ENCODE measurements at places on chromosomes 7 and 10.

DNA sequence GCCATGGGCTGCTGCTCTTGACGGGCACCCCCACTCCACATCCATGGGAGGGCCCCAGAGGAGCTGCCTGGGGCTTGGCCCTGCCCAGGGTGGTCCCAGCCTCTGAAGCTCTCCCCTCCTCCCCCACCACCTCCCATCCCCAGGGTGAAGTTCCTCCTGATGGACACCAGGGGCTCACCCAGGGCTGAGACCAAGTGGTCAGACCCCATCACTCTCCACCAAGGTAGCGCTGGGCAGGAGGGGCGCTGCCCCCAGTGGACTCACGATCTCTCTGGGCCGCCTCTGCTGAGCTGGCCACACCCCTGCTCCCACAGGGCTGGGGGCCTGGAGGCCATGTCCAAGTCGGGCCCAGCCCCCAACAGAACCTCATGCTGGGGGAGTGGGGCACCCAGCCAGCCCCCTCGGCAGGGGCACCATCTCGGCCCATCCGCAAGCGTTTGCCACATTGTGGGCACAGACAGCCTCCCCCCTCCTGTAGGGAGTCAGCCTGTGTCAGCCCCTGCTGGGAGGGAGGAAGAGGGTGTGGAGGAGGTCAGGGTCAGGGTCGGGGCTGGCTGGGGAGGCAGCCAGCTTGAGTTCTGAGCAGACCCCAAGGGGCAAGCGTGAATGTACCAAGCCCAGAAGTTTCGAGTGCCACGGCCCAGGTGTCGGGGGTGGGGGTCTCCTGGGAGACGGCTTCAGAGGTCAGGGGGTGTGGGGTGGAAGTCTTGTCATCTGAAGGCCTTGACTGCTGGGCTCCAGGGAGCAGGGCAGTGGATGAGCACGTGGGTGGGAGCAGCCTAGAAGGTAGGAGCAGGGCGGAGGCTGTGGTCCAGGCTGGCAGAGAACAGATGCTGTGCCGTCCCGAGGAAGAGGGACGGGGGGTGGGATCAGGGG lies 2.8 kb downstream of the UPK3B start:
- no peak for DNase-seq

DNA sequence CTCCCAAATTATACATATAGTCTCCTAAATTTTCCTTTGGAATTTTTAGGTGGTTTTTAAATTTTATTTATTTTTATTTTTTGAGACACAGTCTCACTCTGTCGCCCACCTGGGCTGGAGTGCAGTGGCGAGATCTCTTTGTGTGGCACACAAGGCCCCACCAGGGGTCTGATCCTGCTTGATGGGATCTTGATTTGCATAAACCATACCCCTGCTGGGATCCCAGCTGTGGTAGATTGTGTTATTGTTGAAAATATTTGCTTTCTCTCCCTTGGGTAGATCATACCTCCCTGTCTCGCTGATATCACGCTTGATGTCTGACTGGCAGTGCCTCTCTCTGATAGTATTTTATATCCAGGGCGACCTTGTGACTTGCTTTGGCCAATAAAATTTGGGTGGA lies 5.6 kb upstream of the MUC3A start:
- DNase-seq: no peak

- no peak for DNase-seq
Observed at GRCh38 chr10:58932126-58932525, 244.3 kb upstream of the PHYHIPL start.

DNA sequence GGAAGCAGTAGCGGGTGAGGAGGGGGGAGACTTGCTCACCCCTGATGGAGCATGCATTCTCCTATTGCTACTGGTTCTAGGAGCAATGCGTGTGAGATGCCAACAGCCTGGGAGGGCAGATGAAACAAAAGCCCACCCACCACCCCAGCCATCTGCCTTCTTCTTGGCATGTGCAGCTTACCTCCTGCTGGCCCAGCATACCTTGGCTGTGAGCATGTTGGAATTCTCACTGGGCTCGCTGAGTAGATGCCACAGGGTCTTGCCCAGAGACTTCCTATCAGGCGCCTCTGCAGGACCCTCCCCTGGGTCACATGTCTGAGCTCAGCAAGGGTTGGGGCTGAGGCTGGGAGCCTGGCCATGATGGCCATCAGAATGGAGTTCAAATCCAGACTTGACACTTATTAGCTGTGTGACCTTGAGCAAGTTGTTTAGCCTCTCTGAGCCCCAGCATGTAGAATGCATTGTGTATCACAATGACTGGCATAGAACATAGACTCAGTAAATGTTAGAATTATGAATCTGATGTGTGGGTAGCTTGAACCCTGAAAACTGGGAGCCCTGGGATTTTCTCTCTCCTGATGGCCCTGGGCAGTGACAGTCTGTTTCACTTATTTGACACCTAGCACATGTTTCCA lies 38.2 kb downstream of the CDH23 start:
- no peak for DNase-seq

DNA sequence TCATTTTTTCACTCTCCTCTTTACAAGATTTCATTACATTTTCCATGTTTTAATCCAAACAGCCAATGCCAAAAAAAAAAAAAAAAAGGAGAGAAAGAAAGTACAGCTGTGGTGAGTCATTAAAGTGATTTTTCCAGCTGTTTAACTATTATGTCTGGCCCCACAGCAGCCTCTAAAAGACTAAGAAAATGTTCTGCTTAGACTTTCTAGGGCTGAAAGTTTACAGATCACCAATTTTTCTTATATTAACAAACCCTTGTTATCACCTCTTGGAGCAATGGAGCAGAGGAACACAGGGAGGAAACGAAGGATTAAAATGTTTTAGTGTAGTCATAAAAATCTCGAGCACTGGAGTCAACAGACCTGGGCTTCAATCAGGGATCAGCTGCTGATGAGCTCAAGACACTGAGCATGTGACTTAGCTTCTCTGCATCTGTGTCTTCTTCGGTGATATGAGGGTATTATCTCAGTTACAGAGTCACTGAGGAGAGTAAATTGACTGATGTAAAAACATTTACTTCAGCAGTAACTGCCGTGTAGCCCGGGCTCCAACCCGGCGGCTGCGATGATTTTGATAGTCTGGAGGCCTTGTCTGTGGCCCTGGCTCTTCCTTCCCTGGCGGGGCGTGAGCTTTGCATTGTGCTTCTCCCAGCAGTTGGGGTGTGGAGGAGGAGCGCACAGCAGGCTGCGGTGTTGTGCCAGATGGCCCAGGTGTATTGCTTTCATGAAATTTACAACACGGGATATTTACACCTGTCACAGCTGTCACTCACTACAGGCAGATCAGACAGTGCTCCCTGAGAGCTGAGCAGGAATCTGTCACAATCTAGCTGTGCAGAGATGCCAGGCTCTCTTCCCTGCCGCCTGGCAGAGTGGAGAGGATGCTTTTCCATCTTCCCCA lies 298.3 kb upstream of the FZD8 start:
- no peak for DNase-seq

DNA sequence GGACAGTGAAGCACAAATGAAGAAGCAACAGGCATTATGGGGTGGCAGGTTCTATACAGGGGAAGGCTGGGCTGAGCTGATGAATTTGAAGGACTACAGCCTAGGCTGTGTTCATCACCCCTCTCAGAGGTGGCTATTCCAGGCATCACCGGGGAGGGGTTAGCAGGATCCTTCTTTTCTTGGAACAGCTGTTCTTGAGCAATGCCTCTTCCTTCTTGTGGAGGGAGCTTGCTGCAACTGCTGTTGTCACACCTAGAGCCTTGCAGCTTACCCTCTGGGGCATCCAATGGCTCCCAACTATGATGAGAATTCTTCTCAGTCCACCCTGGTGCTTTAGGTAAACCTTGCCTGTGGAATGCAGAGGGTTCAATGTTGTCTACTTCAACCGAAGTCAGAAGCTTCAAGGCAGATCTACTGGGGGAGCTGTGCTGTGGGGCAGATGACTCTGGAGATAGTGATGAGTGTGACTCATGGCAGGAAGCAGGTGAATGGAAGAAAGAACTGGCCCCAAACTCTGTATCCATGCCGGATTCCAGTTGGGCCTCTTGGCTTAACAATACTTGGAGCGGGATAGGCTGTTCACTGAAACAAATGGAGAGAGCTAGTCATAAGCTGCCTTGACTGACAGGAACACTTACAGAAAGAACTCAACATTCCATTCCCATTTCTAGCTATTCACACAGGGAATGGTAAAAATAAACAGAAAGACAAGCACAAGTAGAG lies 21.5 kb upstream of the PPP3CB start:
- DNase-seq: no peak

DNA sequence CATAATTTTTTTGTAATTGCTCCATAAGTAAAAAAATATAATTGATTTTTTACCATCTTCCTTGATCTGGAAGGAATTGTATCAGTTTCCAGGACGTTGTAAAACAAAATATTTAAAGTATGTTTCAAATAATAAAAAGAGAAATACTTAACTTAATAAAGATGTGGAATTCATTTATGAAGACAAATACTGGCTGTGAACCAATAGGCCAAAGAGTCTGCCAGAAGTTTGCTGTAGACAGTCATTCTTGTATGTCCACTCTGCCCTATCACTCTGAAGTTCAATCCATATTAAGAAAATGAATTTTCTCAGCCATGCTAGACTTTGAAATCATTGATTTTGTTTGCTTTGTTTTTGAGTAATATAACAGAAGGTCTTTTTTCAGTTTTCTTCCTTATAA lies 256.4 kb downstream of the TRIL start:
- DNase-seq: no peak
